ENCODE measurements at places on chromosomes 2 and 18. TPM values are rescaled to one million over a fixed set of nuclear protein-coding genes. Genes with fewer than 3 reads are reported as not detected.

Gene ANO7
- total RNA-seq: 140 TPM

Gene PHLPP1
- 16.8 TPM for total RNA-seq

Gene MARCO
- total RNA-seq: 0.57 TPM

Gene SMYD5
- total RNA-seq: 12.5 TPM

Gene C18orf54
- total RNA-seq: 1.3 TPM

Gene BOLL
- not detected for total RNA-seq

Gene LYG1
- total RNA-seq: 0.32 TPM

Gene ELP2
- total RNA-seq: 80.4 TPM

Gene MYO5B
- total RNA-seq: 28.5 TPM

Gene CHRND
- 1.4 TPM for total RNA-seq

Gene FIGN
- 3.6 TPM for total RNA-seq

Gene PREPL
- total RNA-seq: 40.3 TPM

Gene PDE1A
- total RNA-seq: 4.1 TPM

DNA sequence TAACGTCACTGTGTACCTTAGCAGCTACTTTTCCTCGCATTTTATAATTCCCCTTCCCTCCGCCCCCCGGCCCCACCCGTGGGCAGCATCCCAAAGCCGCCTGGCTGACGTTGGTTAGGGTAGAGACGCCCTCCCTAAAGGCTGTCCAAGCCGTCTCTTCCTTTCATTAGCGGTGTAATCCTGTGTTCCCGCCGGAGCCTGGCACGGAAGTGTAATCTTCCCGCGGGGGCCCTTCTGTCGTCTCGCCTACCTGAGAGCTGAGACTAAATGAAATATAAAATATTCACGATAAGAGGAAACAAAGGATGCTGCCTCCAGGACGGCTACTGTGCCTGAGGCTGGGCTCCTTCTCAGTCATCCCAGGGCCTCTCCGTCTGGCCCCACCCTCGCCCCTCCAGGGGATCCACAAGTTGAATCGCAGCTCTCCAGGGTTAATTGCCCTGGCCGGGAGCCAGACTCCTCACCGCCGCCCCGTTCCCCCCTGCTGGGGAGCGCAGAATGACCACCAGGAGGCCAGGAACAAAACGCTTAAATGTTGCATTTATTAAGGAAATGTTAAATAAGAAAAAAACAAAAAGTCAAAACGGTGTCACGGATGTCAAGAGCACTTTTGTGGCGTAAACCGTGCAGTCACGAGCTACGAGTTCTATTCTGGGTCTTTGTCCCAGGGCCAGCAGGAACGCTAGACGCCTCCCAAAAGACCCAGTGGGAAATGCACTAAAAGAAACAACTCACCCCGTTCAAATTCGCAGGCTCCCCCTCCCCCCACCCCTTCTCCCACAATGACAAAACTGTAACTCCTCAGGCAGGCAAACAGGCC, 1.5 kb downstream of the RPRM start:
- DNase-seq: no peak

DNA sequence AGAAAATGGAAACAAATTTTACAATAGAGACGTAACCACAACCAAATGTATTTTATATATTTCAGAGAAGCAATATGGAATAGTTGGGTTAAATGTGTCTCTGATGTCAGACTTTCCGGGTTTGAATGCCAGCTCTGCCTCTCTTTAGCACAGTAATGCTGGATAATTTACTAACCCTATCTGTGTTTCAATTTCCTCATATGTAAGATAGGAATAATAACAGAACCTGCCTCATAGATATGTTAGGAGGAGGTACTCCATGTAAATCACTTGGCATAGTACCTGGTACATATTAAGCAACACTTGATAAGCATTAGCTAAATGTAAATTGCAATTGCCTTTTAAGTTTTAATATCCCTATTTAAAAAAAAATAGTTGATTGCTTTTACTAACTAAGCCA, 231.3 kb upstream of the ZC3H15 start:
- DNase-seq: no peak

DNA sequence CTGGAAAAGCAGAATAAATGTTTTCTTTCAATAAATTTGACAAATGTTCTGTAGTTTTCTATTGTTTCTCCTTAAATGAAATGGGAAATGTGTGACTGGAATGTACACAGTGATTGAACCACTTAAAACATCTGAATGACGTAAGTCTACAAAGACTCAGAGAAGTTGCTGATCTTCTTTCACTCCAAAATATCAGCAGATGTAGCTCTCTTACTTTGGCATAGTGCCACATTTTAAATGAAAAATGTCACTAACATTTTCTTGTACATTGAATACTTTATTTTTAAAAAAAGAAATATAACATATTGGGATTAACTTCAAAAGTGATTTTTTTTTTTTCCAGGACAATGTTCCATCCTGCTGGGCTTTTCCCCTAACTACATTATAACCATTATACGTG, 565.6 kb downstream of the TMEM182 start:
- DNase-seq: no peak

GRCh38 chr18:6920099-6920955, 190.8 kb downstream of the ARHGAP28 start:
- peak; percentile 73 for DNase-seq

GRCh38 chr2:143937723-143938350, 582.1 kb downstream of the ZEB2 start:
- DNase-seq: no peak

DNA sequence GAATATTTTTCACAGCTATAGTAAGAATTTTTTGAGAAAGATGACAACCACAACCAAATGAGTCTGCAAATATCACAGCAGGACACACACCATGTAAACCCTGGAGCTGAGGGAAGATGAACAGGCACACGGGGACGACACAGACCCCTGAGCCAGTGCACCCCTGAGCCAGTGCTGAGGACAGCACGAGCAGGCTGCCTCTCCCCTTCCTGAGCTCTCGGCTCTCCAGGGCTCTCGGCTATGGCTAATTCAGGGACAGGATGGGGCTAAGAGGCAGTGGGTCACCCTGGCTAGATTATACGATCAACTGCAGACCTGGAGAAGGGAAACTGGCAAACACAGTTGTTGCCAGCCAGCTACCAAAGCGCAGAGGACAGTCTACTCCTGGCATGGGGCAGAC, 41.4 kb downstream of the TGFBRAP1 start:
- no peak for DNase-seq

DNA sequence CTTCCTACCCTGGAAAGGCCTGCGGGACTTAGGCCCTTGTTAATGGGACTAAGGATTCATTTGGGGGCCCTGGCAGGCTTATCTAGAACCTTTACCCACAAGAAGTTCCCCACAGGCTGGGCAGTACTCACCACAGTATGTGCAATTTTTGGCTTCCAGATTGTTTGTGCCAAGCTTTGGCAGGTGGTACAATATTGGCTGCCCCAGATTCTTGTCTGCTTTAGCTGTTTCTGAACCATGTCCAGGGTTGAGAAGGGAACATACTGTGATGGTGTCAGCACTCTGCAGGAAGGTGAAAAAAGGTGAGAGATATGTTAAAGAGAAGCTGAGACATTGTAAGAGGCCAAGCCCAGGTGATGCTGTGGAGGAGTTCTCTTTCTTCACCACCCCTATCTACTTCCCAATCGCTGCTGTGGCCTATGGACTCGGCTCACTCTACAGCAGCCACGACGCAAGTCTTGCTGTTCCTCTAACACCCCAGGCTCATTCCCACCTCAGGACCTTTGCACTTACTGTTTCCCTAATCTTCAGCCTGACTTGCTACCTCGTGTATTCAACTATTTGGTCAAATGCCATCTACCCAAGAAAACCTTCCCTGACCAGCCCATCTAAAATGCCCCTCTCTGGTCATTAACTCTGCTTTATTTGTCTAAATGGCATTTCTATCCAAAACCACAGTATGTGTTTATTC, 9.2 kb downstream of the SLC4A5 start:
- no peak for DNase-seq

DNA sequence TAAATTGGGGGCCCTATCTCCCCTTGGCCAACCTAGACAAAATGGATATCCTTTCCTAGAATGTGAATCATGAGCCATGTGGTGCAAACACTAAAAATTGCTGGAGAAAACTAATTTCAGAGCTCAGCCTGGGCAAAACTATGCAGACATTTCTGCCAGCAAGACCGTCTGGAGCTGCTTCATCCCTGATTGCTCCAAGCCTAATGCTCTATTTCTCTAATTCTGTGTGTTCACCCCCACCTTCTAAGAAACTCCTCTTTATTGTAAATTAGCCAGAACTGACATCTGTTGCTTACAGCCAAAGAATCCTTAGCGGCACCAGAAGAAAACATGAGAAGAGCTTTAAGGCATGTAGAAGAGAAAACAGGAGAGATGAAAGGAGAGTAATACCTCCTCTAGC, 337.7 kb upstream of the CHAC2 start:
- DNase-seq: no peak

GRCh38 chr2:20585359-20585709, 65.6 kb downstream of the HS1BP3 start:
- DNase-seq: no peak

GRCh38 chr2:118032169-118033013, 18.5 kb upstream of the CCDC93 start:
- peak; percentile 19 for DNase-seq

DNA sequence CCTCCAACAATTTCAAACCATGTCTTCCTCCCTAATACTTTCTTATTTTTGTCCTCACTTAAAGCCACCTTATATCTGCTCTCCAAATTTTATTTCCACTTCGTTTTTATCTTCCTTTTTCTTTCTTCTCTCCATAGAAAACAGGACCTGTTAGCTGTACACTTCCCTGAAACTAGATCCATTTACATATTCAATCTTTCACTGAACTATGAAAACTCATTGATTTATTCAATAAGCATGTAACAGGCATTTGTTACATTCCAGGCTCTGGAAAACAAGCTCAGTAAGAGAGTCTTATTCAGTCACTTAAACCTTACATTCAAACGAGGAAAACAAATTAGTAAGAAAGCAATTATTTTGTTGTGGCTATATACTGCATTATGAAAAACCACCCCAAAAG, 1225.3 kb downstream of the SUCLG1 start:
- no peak for DNase-seq

All from prostate gland (tissue), 2 donors.